ENCODE measurements at places on chromosomes 6 and 20.

DNA sequence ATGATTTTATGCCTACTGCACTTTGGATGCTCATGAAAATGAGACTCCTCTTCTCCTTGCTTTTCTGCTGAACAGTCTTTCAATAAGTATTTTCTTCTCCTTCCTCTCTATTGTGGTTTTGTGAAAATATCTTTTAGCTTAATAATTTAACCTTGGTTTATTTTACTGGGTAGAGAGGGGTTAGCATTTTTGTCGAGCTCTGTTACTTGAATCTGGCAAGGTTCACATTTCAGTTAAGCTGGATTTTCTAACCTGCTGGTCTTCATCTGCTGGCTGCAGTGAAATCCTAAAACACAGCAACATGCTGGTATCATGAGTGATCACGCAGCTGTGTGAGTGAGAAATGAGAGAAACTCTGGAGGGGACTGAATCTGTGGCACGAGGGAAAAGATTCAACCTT is 222.7 kb upstream of the NOX3 start:
- no peak for DNase-seq

- no peak for DNase-seq
Observed at GRCh38 chr6:379410-380181, 12.0 kb upstream of the IRF4 start.

GRCh38 chr6:106974999-106975737 is 639 bp upstream of the CD24 start:
- DNase-seq, result peak; percentile 38

DNA sequence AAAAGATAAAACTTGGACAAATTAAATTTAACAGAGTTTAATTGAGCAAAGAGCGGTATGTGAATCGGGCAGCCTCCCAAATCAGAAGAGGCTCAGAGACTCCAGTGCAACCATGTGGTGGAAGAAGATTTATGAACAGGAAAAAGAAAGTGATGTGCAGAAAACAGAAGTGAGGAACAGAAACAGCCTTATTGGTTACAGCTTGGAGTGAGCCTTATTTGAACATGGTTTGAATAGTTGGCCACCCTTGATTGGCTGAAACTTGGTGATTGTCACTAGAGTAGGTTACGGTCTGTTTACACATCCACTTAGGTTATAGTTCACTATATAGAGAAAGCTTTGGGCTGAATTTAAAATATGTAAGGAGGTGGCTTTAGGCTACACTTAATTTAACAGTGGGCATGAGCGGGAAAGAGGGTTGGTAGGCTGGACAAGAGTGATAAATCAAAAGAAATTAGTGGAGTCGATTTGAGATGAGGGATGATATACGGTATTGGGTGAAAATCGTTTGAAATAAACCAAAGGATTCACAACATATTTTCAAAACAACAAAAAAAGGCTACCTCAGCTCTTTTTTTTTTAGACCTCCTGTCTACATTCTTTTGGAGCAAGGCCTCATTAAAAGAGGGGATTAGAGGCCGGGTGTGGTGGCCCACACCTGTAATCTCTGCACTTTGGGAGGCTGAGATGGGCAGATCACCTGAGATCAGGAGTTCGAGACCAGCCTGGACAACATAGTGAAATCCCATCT is 84.3 kb upstream of the PREP start:
- no peak for DNase-seq

- DNase-seq, result peak; percentile 61
Observed at GRCh38 chr6:99993533-99994251, at the start of gene MCHR2. Gene MCHR2 (minus strand): TSS chr6:99994223. CDS start chr6:99956147, 38,076 bp downstream.
